ENCODE measurements at places on chromosomes 16 and 17.

DNA sequence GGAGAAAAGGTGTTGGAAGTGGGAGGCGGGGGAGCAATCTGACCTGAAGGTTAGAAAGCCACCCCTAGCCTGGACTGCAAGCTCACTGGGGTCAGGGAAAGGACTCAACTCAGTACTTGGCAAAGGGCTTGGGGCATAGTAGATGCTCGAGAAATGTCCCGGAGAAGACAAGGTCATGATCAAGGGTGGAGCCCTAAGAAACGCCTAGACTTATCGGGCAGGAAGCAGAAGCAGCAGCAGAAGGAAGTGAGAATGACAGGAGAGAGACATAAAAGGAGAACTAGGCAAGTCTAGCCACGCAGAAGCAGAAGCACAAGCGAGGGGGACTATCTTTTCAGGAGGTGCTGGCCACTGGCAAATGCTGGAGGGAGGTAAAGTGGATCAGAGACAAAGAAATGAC lies 10.2 kb downstream of the COTL1 start:
- no peak for DNase-seq

DNA sequence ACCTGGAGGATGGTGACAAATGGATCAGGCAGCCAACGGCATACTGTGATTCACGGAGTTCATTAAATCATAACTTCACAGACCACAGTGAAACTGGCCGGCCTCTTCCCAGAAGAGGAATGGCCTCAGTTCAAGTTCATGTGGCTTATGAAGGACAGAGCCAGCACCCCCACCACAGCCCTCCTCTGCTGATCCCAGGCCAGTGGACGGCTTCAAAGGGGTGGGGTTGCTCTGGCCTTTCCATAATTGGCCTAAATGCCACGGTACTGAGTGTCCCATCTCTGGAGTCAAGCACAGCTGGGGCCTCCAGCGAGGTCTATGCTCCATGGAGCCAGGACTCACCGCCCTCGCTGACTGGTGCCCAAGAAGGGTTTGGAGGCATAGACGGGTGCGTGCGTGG lies 21.4 kb downstream of the GALNS start:
- DNase-seq, result no peak

DNA sequence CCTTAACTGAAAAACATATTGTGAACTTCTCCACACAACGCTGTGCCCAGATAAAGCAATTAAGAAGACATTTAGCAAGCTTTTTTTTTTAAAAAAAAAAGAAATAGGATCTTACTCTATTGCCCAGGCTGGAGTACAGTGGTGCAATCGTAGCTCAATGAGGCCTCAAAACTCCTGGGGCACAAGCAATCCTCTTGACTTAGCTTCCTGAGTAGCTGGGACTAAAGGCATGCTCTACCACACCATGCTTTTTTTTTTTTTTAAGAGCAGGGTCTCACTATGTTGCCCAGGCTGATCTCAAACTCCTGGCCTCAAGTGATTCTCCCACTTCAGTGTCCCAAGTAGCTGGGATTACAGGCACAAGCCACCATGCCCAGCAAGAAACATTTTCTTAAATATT lies 20.1 kb downstream of the AP1G1 start:
- DNase-seq, result no peak

DNA sequence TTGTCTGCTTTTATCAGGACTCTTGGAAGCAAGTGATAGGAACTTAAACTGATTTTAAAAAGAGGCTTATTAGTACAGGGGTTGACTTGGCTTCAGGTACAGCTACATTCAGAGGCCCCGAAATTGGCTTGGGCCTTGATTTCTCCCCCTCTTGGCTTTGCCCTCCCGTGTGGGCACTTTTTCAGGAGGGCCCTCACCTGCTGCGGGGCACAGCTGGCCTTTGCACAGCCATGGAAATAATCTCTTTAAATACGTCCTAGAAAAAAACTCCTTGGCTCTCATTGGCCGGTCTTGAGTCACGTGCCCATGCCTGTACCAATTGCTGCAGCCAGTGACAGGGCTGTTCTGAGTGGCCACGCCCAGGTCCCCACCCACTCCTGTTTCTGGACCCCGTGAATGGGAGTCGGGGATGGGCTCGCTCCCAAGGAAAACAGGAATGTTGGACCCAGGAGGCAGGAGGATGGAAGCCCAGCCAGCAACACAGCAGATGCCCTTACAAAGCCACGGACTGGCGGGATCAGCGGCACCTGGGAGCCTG lies 15.0 kb downstream of the CA5A start:
- DNase-seq, result no peak

- DNase-seq, result no peak
Measured at GRCh38 chr16:24353622-24354021, 97.5 kb downstream of the CACNG3 start.

GRCh38 chr17:46774108-46774737 lies 44.3 kb downstream of the WNT3 start:
- DNase-seq, result no peak

DNA sequence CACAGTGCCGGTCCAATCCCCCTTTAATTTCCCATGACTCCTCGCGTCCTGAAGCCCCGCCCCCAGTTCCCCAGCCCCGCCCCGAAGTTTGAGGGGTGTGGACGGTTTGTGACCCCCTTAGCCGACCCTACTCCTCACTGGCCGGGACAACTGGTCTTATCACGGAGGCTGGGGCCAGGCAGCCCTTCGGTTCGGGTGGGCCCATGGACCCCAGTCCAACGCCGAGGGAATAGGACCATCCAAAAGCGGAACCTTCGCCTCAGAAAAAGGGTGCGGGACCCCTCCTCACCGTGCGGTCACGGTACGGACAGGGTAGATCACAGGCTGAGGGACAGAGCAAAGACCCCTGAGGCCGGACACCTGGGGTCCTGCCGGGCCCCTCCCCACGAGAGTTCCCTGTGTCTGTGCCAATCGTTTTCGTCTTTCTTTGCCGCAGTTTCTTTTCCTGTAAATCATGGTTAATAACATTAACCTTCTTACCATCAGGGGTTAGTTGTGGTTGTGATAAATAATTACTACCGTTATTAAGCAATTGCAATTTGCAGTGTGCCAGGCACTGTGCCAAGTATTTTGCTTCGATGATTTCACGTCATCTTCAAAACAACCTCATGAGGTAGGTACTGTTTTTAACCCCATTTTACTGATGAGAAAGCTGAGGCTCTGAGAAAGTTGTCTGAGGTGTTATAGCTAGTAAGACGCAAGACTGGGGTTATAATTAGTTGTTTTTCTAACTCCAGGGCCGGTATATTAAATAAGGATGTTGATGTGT lies 543 bp downstream of the TMUB2 start:
- no peak for DNase-seq

- no peak for DNase-seq
Measured at GRCh38 chr17:16215965-16216316, 607 bp upstream of the NCOR1 start.

DNA sequence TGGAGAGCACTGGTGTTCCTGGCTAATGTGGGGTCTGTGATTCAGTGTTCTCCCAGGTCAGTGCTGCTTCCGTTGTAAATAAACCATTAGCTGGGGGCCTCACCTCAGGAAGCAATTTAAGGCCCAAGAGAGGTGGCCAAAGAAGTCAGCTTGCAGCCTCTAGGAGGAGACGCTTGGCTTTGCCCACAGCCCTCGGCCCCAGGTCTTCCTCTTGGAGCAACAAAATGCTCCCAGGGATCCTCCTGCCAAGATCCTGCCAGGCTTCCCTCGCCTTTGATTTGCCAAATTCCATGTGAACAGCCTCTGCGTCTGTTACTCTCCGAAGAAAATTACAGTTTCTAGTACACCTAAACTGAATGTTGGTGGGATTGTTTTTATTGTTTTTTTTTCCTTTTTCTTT lies 62.4 kb upstream of the TBX2 start:
- DNase-seq, result no peak

DNA sequence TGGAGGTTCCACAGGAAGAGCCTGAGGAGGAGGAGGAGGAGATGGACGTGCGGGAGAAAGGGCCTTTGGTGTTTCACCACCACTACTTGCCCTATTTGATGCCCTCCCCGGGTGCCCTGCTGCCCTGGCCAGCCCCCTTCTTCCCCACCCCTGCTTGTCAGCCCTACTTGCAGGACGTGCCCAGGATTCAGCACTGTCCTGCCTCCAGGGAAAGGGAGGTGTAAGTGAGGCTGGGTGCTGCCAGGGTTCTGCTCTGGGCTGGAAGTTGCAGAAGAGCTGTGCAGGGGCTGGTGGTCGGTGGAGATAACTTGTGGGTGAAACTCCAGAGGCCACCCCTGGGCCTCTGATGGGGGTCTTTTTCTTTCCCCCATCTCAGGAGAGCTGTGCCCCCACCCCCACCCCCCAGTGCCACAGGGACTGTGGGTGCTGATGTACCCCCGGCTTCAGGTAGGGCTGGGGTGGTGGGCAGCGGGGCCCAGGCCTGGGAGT lies 3.0 kb downstream of the PRR29 start:
- no peak for DNase-seq

DNA sequence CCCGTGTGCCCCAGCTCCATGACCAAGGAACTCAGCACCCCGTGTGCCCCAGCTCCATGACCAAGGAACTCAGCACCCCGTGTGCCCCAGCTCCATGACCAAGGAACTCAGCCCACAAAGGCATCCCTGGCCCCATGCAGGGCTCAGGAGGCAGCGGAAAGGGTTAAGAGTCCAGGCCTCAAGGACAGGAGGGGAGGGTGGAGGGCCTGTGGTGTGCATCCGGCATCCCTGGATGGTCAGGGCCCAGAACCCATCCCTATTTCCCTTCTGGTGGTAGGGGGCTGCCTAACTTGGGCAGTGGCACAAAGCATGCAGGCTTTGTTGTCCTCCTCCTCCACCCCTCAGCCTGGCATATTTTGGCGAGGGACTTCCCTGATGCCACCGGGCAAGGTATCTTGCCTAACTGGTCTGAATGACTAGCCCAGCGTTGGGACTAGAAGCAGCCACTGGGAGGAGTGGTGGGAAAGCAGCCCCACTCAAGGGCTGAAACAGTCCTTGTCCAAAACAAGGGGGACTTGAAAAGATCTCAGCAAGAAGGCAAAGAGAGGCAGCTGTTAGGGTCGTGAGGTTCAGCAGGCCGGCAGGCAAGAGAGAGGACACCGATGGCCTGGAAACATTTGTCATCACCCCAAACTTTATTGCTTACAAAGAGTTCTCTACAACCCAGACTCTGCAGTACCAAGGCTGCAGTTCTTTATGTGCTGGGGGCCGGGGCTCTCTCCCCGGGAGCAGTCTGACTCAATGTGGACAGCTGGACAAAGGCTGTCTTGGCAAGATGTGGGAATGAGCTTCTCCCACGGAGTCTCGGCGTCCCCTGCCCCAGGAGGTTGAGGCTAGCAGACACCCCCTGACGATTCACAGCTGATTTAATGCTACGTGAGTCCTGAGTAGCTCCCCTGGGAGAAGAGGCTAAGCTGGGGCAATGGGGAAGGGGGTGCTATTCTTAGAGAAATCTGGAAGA lies 902 bp upstream of the SPATA32 start:
- DNase-seq, result no peak

GRCh38 chr16:86661706-86662105 lies 83.4 kb downstream of the FOXL1 start:
- no peak for DNase-seq

DNA sequence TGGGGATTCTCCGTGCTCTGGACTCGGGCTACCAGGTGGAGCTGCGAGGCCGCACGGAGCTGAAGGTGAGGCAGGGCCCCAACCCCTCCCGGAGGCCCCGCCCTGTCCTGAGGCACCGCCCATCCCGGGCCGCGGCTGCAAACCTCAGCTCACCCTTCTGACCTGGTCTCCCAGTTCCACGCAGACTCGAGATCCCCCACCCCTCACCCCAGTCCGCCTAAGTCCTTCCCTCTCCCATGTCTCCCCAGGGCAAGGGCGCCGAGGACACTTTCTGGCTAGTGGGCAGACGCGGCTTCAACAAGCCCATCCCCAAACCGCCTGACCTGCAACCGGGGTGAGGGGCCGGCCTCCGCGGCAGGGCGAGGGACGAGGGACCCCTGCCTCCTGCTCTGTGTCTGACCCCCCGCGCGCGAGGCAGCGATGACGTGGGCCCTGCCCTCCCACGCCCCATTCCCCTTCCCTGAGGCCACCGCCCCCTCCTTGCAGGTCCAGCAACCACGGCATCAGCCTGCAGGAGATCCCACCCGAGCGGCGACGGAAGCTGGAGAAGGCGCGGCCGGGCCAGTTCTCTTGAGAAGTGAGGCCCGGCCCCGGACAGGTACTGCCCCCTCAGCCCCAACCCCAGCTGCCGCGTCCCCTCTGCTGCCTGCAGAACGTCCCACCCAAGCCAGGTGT lies 13.7 kb downstream of the GUCY2D start:
- DNase-seq, result no peak

DNA sequence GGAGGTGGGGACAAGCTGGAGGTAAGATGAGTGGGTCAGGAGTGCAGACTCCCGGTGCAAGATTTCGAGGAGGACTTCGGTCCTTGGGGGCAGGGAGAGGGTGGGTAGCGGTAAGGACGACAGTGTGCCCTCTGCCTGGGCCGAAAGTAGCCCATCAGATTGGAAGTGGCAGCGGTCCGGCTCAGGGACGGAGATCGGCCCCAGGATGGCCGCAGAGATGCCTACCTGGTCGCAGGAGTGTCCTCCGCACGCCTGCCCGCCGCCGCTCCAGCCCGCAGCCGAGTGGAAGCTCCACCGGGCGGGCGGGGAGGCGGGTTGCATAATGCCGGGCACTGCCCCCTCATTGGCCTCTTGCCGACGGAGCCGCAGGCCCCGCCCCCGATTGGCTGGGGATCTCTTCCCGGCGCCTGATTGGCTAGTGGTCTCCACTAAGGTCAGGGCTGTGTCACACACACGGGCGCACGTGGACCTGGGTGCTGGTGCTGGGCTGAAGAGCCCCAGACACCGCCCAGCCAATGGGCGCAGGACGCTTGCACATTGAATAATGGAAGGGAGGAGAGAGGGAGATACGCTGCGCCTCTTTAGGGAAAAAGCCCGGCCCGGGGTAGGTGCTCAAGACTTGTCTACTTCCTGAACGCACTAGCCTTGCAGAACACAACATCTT lies at the start of gene PER1:
PER1 (minus strand) TSS at position 293 of the 664 bp plus-strand sequence. CDS start 1,698 bp downstream, outside the sequence.
- peak; percentile 87 for DNase-seq

DNA sequence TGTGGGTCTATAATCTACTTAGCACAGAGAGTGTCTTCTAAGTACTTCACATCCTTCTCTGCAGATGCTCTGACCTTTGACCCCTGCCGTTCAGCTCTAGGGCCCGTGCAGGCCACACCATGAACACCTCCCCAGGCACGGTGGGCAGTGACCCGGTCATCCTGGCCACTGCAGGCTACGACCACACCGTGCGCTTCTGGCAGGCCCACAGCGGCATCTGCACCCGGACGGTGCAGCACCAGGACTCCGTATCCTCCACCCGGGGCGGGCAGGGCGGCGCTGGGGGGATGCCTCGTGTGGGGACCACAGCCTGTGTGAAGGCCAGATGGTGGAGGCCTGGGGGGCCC lies 686 bp downstream of the MLST8 start:
- no peak for DNase-seq

DNA sequence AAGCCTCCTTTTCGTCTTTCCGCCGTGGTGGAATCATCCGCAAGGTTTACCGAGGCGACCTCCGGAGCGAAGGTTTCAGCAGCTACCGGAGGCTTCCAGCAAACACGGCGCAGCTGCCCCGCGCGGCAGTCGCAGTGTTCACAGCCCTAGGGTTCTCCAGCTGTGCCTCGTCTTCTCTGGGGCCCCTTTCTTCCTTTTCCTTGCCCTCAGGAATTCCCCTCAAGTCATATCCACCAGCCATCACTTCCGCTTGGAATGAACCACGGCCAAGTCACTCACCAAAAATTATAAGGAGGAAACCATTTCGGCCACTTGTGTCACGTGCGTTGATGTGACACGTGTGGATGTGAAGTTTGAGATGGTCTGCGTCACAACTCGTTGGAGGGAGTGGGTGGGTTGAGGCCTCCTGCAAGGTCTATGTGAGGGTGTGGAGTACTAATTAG lies 636 bp upstream of the ERN1 start:
- peak; percentile 41 for DNase-seq

All from stimulated activated CD4-positive, alpha-beta T cell treated with anti-CD3 and anti-CD28 coated beads, TNF-alpha, amount 100 ng/mL, for 48 hours (primary cell).